ENCODE measurements at places on chromosomes 7 and 10.

- no peak for DNase-seq
These were observed 1.4 kb upstream of the CALD1 start for GRCh38 chr7:134777908-134778580.

- DNase-seq: no peak
These were observed 9.1 kb downstream of the OR2A7 start for GRCh38 chr7:144255471-144255897.

DNA sequence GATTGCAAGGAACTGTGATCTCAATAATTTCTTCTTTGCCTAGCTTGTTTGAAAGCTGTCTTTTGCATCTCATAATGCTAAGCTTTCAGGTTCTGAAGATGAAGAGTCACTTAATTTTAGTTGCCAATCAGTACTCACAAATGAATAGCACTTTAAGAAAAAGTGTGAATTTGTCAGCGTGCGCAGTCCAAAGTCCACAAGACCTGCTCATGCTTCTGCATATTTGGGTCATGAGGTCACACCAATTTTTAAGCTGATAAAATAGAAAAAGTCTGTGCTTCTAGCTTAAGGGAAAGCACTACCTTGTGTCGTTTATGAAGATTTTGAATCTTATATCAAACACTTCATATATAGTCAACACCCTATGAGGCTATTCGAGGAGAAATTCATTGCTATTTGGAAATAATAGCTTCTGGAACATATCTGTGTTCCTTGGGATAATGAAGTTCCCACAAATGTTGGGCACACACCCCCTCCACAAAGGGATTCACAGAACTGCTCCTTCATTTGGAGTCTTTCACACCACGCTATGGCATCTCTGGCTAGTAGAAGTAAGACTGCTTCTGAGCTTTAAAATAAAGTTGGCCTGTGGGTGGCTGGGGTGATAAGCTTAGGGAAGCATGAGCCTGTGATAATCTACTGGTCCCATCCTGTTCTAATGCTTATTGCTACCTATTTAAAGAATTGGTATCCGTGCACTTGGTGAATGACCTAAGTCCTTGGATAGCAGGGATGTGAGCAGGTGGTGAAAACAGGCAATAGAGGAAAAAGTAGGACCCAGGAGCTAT lies 33.3 kb downstream of the A1CF start:
- no peak for DNase-seq

DNA sequence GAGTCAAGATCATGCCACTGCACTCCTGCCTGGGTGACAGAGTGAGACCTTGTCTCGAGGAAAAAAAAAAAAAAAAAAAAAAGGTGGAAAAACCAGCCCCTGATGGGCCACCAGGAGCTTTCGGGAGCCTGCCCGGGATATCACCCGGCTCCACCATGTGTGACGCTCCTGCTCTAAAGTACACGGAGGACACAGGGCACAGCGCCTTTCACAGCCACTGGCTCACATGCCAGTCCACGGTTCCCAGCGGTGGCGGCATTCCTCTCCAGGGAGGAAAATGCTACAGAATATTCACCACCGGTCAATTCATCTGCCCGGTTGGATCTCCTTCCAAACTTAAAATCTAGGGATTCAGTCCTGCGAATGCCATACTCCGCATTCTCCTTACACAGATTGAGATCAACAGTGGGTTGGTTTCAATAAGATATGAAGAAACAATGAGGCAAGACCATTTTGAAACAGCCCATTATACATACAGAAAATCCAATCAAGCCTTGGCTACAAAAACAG lies 81.2 kb downstream of the CTBP2 start:
- DNase-seq: no peak

DNA sequence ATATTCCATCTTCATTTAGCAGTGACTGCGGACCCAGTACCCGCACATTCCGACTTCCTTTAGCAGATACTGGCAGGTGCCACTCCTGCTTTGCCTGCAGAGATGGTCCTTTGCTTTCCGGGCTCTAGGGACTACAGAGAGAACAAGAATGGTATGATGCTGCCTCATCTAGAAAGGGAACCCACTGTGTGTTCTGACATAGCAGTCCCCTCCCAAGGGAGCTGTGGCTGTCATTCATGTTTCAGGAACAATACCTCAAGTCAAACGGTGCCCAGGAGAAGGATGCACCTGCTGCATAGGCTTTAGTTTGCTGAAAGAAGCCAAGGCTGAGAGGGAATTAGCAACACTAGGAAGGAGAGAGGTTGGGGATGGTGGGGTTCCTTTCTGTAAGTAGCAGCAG lies 15.9 kb upstream of the TMEM72 start:
- no peak for DNase-seq

All from activated gamma-delta T cell treated with Interleukin-2 at 50 U/mL for 16 hours (primary cell).